ENCODE measurements at places on chromosomes 4 and X.

DNA sequence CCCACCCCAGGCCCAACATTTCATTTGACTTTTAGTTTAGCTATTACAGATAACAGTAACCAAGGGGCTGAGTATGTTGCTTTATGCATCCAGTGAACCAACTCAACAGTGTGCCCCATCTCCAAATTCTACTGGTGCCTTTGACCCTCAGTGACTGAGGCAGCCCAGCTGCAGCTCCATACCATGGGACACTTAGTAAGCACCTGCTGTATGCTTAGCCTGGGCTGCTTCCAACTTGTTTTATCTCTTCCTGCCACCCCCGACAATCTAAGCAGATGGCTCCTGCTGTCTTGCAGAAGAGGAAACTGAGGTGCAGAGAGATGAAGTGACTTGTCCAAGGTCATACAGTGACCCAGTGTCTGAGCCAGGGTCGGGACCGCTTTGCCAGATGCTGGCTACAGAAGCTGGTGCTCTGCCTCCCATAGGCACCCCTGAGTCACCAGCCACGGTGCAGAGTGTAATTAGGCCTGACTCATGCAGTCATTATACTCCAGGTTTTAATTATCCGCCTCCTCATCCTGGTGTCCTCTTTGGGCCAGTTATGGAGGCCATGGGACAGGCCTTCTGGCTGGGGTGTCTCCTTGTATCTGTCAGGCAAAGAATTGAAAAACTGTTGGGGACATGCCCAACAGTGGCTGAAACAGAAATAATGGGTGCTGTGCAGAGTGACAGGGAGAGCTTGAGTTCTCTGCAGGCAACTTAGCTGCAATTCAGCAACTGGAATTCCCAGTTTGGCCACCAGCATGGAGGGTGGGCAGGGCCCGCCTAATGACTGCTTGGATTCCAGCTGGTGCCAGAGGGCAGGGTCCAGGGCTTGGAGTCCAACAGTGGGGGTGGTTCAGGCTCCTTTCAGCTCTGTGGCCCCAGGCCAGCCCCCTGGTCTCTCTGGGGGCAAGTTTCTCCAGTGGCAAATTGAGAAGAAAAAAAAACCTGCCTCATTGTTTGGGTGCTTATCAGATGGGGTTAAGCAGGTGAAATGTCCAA, 8.2 kb upstream of the GPR78 start:
- no peak for DNase-seq

DNA sequence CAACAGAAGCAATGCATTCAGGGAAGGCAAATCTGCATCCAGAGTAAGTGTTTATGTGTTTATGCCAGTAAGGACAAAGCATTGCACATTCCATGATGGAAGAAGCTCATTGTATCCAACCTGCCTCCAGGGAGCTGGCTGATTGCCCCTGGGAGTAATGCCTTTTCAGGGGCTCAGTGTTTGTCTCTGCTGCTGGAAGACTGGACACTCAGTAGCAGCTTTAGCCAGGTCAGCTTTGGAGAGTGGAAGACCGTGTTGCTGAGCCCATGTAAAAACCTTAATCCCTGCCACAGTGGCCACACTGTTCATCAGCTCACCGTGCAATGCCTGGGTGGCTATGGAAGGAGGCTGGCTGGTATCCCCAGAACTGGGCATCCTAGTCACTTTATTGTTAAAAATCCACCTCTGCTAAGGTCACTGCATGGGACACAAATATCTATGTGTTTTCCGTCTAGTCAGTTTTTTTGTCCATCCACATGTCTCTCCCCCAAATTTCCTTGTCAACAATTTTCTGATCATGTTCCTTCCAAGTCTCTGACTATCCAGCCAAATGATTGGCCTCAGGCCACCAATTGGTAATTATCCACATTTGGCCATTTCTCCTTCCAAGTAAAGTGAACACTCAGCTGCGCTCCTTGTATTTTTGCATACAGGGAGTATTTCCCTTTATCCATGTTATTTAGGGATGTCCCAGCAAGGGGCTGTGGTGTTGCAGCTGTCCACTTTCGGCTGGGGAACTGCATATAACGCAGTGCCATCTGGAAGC, 2044.5 kb upstream of the AGA start:
- no peak for DNase-seq

DNA sequence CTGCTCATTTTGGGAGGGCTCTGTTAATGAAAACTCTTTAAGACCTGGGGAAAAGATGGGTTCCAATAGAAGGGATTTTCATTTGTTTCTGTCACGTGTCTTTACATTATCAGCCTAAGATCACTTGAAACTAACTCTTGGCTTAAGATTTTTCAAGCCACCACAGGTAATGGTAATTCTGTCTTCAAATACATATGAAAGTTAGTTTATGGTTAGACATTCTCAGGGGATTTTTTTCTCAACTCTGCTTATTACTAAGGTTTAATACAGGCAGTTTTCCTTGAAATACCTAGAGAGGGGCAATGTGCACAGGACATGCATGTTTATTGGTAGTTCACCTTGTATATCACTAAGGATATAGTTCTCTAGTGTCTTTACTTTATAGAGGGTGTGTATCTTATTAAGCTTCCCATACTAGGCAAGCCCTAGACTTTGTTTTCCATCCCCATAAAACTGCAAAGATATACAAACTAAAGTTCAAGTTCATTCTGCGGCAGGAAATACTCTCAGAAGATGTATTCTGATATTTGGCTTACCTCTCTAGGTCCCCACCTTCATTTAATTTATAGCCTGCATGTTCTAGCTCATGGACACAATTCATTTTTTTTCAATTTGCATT, 38.2 kb upstream of the MYOZ2 start:
- DNase-seq = no peak

DNA sequence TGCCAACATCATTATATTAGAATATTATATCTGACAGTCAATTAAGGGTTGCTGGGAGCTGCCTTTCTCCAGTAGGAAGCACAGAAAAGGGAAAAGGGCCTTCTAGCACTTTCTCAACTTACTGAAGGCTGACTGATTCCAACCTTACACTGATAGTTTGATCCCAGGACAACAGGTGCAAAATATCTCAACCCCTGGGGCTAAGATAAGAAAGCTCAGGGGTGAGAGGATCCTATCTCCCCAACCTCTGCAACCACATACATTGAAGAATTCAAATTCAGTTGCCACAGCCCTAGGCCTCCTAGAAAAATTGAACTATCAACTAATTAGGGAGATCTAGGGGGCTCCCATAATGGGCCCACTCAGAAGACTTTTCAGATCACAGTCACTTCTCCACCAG, 179.1 kb upstream of the GPRIN3 start:
- no peak for DNase-seq

- DNase-seq = no peak
These were observed 31.8 kb downstream of the CENPU start for GRCh38 chr4:184702114-184702513.

DNA sequence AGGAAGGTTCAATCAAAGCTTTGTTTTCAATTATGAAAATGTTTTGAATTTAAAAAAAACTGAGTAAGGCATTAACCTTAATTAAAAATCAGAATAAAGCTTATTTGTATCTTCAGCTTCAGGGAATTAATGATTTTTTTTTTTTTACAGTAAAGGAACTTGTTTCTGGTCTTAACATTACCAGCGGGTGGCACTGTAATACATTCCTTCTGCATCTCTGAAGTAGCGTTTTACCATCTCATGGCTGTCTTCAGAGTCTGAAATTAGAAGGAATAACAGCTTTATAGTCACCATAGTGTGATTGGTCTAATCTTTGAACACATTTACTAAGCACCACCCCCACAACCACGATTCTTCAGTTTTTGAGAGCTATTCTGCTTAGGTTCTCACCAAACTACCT, 102.6 kb downstream of the IL1RAPL2 start:
- no peak for DNase-seq

DNA sequence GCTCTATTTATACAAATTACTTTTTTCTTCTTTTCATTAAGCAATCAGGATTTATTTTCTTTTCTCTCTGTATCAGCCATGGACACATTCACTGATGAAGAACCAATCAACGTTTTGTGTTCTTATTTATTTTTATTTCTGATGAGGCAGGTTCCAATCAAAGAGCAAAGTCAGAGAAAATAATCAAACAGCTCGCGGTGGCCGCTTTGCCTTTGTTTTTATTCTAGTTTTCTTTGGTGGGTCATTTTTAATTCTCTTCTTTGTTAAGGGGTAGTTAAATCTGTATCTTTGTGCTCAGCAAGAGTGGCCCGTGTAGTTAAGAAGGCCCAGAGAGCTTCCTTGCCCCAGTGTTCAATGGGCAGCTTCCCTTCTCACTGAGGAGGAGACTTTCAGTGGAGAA, 71.4 kb downstream of the FBXO8 start:
- no peak for DNase-seq

GRCh38 chr4:14566518-14566917, 435.8 kb upstream of the CPEB2 start:
- no peak for DNase-seq

DNA sequence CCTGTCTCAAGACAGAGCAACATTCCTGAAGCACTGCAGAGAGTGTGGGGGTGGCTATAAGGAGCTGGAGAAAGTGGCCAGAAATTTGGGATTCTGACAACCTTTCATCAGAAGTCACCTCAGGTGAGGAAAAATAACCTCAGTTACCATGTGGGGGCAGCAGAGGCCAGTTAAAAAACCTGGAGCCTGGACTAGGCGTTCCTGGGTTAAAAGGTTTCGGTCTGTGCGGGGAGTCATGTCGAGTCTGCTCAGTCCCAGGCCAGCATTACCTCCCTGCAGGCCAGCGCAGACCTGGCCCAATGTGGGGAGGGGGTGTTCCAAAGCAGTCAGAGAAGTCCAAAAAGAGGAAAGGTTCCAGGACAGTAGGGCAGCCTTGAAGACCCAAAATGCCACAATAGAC, 10.9 kb upstream of the NALF2 start:
- DNase-seq = no peak

DNA sequence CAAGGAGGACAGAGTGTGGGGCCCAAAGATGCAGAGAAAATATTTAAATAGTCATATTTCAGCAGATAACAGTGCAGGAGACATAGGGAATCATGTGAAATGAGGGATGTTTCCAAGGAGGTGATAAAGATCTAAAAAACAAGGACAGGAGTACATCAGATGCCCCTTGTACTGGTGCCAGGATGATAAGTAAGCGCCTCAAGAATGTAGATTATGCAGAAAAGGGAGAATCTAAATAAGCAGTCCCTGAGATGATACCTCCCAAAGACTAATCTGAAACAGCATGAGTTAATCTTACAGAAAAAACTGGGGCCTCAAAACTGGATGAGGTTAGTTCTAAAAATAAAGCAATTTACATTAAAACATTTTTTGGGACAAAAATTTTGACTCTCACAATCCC, 136.1 kb upstream of the WDFY3 start:
- no peak for DNase-seq

DNA sequence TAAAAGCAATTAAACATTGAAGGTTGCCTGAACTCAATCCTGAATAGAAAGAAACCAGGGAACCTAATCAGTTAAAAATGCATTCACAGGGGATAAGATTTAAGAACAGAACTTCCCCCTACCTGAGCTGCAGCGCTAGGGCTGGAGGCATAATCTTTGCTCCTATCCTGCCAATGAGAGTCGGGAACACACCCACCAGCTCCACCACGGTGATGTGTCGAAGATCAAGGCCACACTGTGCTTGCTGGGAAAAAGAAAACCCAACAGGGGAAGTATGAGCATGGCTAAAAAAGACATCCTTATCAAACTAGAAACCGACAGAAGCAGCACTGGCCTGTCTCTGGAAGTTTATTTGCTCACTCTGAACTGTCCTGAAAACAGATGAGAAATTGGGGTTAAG, 66.3 kb downstream of the SRPX start:
- no peak for DNase-seq

DNA sequence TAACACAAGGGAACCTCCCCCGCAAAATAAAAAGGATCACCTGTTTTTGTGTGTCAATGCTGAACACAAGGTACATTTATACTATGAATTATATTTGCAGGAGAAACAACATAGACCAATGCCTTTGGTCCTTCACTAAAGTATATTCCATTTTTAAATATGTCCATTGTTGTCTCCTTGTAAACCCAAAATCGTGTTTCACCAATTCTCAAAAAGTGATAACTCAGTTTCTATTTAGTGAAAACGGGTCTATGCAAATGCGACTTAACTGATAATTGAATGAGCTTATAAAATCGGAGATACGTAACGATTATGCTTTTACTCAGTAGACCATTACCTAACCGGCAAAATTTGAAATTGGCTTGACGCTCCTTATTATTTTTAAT, 2.1 kb downstream of the BRWD3 start:
- DNase-seq = no peak

- DNase-seq = no peak
These were observed 6.3 kb upstream of the ADGRA3 start for GRCh38 chr4:22522206-22522605.

- DNase-seq = no peak
These were observed 132.3 kb upstream of the PTCHD1 start for GRCh38 chrX:23202326-23202725.

- DNase-seq = no peak
These were observed 18.1 kb upstream of the ATOH1 start for GRCh38 chr4:93810340-93810992.

- no peak for DNase-seq
These were observed 307.2 kb downstream of the SLC7A11 start for GRCh38 chr4:137934911-137935310.

DNA sequence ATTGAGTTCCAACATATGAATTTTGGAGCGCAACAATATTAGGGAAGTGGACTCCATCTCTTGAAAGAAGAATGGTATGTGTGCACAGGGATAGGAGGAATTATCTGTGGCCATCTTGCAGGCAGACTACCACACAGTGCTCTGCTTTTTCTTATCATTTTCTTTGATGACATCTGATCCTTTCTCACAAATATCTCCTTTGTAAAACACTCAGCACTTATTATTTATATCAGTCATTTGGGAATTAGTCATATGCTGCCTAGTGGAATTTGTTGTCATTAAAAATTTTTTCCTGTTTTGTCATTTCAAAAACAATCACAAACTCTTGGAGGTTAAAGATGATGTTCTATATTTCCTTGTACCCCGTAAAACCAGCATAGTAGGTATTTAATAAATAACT, 444.3 kb upstream of the ATOH1 start:
- no peak for DNase-seq

DNA sequence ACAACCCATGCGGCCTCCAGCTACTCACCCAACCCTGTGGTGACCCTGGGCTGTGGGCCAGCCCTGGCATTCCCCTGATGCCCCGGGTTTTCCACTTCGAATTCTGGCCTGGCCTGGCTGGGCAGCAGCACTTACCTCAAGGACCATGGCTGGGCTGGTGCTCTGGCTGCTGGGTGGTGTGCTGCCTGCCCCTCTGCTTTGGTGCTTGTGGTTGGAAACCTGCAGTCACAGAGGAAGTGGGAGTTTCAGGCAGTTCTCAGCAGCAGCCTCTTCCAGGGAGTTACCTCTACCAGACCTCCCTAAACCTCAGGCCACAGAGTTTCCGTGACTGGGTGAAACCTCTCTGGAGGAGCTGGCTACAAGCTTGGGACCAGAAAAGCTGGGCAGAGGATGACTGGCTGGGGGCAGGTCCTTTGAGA, at the start of gene CXCR3:
Gene CXCR3, minus strand, starts transcription at position 209 of the 419 bp plus-strand sequence. Its CDS starts 62 bp downstream, at position 147.
- peak; percentile 63 for DNase-seq

- no peak for DNase-seq
These were observed 27.1 kb downstream of the PAK3 start for GRCh38 chrX:111123125-111123524.

DNA sequence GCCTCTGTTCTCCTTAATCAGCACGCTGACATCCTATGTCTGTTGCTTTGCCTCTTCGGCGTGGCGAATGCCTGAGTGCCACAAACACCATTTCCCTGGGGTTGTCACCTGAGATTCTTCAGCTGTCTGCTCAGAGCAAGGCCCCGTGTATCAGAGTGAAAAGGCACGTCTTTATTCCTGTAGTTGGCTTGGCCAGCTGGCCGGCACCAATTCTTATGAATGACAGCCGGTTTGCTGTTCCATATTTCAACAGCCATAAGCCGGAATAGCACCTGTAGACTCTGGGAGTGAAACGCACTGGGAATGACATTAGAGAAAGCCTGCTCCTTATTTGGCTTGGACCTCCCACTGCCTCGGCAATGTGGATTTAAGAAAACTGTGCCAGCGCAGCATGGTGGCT, 89.3 kb downstream of the MGST2 start:
- no peak for DNase-seq
